Endothelial cell of umbilical vein (primary cell): ENCODE measurements at places on chromosomes 16 and 17. TPM values are rescaled to one million over a fixed set of nuclear protein-coding genes. Genes with fewer than 3 reads are reported as not detected.
A peak's percentile ranks its signal among the peaks of the same experiment; 100 is the strongest.

The CLEC19A gene
- not detected in 2 replicates for polyA plus RNA-seq

The TADA2A gene
- 9.9 and 11.1 TPM in 2 replicates for polyA plus RNA-seq

- no peak for DNase-seq
Measured at GRCh38 chr16:65000654-65001053, 121.2 kb downstream of the CDH11 start.

- no peak for DNase-seq
Measured at GRCh38 chr16:72187551-72187950, 15.6 kb upstream of the PMFBP1 start.

GRCh38 chr16:85601730-85602401 lies 11.3 kb upstream of the GSE1 start:
- DNase-seq, result no peak

GRCh38 chr16:66899945-66900710 lies 18.6 kb downstream of the CDH16 start:
- peak; percentile 74 for DNase-seq

- no peak for DNase-seq
Measured at GRCh38 chr16:58417600-58417999, 25.3 kb downstream of the GINS3 start.

DNA sequence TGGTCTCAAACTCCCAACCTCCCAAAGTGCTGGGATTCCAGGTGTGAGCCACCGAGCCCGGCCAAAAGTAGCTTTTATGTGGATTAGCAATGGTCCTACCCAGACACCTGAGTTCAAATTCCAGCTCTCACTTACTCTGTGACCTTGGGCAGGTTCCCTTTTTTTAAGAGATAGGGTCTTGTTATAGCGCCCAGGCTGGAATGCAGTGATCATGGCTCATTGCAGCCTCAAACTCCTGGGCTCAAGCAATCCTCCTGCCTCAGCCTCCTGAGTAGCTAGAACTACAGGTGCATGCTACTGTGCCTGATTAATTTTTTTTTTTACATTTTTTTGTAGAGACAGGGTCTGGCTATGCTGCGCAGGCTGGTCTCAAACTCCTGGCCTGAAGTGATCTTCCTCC lies 16.6 kb downstream of the HDAC5 start:
- no peak for DNase-seq
